ENCODE measurements at places on chromosomes 4 and X.

DNA sequence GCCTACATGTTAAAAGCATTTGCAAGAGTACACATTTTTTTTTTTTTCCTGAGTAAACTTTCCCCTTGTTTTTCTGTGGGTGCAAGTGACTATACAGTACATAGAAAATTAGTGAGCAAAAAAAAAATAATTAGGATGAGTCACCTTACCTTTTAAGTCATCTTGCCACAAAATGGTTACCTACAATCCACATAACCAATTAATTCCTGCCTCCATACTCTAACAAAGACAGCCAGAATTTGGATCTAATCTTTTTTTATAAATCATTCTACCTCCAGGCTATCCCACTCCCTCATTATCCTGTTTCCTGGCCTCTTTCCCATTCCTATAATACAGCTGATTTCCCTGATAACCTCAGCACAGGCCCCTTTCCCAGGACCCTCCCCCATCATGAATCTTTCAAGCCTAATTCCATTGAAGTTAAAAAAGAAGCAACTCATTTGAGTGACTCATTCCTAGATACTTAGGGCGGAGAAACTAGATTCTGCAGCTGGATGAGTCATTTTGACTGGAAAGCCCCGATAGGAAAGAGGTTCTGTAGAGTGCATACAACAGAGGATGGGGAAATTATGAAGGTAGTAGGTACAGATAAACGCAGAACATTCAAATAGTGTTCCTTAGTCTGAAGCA is 128.2 kb downstream of the C4orf51 start:
- DNase-seq, result peak; percentile 87

GRCh38 chrX:19897091-19897490 is 9.7 kb upstream of the SH3KBP1 start:
- no peak for DNase-seq

- no peak for DNase-seq
These were observed 1276.1 kb downstream of the PCDH7 start for GRCh38 chr4:31995943-31996901.

GRCh38 chrX:138664466-138664865 is 47.1 kb downstream of the FGF13 start:
- no peak for DNase-seq

GRCh38 chr4:68592673-68593072 is 16.6 kb upstream of the UGT2B17 start:
- no peak for DNase-seq

- DNase-seq, result no peak
These were observed 789.4 kb downstream of the RPA4 start for GRCh38 chrX:97673135-97673534.

DNA sequence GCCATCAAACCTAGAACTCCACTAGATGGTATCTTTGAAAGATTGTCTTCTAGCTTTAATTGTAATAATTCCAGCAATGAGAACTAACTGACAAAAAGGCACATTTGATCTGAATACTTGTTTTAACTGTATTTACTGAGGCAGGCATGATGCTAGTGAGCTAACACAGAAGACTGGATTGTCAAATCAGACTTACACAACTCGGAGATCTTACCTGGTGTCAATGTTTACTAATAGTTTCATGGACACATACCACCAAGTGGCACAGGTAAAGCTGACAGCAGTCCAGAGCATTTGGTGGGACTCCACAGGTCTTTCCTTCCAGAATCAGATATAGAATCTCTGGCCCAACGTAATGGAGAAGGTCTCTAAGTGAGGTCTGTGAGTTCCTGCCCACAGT is 229.9 kb upstream of the BOD1L1 start:
- no peak for DNase-seq

GRCh38 chr4:151887031-151887815 is 126.4 kb upstream of the GATB start:
- peak; percentile 31 for DNase-seq

- DNase-seq, result peak; percentile 84
These were observed 22.7 kb upstream of the MSN start for GRCh38 chrX:65644621-65645289.

DNA sequence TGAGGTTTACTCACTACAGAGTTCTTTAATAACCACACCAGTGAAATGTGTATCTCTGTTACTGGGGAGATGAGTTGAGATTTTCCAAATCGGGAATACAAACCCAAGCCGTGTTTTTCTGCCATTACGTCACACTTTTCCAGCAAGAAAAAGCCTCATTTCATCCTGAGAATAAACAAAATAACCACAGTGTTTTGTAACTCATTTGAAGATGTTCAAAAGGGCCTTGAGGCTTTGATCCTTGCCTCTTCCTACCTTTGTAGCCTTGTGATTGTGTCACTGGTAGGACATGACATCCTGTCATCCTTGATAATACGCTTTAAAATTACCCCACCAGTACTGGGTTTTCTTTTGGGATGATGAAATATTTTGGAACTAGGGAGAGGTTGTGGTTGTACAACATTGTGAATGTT is 2.9 kb downstream of the USP11 start:
- no peak for DNase-seq
